ENCODE measurements at places on chromosomes 6 and 20.

- DNase-seq: no peak
Measured at GRCh38 chr20:43191946-43192863, 2.5 kb upstream of the PTPRT start.

- no peak for DNase-seq
Measured at GRCh38 chr20:56060486-56060885, 55.2 kb upstream of the CBLN4 start.

DNA sequence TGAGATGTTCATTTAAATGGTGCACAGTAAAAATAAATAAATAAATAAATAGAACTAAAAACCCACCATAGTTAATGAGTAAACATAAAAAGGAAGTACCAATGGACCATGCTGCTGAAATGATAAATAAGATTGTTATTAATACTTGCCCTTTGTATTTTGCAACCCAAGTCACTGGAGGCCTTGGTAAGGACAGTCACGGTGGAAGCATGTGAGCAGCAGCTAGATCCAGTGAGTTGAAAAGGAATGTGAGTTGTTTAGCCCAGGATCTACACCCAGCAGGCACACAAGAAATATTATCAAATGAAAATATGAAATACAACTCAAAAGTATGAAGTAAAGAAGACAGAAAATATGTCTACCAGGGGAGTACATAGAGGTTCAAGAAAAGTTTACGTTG lies 6.7 kb downstream of the LGSN start:
- no peak for DNase-seq

- DNase-seq: no peak
Measured at GRCh38 chr6:112683106-112683505, 336.0 kb downstream of the RFPL4B start.

DNA sequence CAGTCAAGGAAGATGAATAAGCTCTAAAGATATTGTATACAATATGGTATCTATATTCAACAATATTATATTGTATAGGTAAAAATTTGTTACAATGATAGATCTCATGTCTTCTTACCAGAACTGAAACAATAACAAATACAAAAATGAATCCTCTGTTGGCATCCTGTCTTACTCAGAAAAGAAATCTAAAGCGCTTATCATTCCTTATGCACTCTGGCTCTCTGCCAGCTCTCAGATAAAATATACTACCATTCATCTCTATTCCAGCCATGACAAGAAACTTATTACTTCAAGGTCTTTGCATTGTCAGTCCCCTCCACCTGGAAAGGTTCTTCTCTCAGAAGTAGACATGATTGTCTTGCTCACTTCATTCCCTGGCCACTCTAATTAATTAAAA lies 138.6 kb downstream of the THEMIS start:
- DNase-seq: no peak

DNA sequence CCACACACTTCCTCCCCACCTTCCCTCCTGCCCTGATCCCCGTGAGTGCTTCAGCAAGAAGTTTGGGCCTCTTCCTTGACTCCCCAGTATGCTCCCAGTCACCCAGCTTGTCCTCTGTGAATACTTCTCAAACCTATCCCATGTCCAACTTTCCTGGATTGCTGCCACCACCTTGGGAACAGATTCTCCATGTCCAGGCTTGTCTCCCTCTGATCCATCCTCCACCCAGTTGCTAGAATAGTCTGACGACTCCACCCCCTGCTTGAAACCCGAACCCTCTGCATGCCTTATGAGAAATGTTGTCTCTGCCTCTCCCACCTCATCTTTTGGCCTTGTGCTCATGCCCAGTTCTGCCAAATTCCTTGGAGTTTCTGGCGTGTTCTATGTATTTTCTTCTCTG lies 108.0 kb downstream of the PPP1R14C start:
- no peak for DNase-seq

DNA sequence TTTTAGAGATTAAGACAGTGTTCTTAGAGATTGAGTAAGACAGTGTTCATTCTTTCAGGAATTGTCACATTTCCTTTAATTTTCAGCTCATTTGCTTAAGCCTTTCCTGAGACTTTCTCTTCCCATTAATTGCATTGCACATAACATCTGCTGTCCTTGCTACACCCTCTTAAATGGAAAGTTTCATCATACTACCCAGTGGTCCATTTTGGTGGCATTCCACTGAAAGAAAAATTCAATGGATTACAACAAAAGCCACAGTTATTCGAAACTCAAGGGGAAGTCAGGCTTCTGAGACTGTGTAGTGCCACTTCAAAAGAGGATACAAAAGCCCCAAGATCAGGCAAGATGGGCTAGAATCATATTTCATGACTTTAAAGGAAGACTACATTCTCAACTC lies 64.0 kb downstream of the RSPO3 start:
- DNase-seq: no peak

DNA sequence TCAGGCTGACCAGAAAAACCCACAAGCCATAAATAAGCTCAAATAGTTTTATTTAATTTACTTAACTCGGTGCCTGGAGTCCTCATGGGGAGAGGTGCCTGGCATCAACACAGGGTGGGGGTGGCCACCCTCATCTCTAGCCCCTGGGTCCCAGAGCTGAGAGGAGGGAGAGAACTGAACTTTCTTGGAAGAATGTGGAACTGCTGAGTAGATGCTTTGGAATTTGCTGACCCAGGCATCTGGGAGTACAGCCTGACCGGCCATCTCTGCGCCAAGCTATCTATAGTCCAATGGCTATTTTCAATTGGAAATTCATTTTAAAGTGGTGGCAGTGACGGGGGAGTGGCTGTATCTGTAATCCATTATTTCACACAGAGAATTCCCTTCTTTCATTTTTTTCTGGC lies 104.8 kb downstream of the CDH26 start:
- no peak for DNase-seq

GRCh38 chr20:1215386-1216170 lies 10.3 kb upstream of the RAD21L1 start:
- DNase-seq: no peak

- DNase-seq: no peak
Measured at GRCh38 chr6:107931894-107932293, 26.1 kb downstream of the SEC63 start.

DNA sequence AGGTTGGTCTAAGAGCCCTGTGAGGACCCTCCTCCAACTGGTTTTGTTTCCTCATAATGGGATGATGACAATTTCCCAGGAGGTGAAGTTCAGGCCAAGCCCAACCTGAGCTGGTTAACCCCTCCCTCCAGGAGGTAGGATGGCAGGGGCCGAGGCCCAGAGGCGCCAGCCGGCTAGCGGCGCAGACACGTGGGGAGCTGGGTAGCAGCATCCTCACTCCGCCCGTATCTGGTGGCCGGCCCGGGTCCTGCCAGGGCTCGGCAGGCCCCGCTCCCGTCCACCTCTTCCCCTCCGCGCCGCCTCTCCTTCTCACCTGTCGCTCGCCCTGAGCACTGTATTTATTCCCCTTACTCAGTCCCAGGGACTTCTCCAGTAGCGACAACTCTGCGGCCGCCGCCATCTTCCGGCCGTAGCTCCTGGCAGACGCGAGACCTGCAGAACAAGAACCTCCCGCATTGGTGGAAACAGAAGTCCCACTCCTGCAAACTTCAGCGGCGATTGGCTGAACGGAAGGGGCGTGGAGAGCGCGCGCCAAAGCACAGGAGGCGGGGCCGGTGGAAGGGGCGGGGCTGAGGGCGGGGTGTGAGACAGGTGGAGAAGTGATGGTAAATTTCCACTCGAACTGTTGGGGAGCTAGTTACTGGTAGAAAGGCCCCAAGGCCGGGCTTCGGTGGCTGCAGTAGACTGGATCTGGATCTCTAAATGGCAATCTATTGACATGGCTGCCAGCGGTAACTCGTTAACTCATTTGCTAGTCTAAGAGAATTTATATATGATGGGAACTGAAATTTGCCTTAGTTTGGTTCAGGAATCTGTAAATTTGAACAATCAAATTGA lies at the start of gene EEF1E1:
Gene EEF1E1 (minus strand): TSS at position 427 of the 837 bp plus-strand sequence. CDS start 27 bp downstream, at position 400.
- peak; percentile 95 for DNase-seq

GRCh38 chr20:35539756-35540212 lies 2.1 kb upstream of the ERGIC3 start:
- peak; percentile 79 for DNase-seq

- DNase-seq: no peak
Measured at GRCh38 chr6:25747477-25747876, 7.1 kb upstream of the SLC17A4 start.

GRCh38 chr6:118788702-118789101 lies 105.2 kb upstream of the ASF1A start:
- DNase-seq: no peak

DNA sequence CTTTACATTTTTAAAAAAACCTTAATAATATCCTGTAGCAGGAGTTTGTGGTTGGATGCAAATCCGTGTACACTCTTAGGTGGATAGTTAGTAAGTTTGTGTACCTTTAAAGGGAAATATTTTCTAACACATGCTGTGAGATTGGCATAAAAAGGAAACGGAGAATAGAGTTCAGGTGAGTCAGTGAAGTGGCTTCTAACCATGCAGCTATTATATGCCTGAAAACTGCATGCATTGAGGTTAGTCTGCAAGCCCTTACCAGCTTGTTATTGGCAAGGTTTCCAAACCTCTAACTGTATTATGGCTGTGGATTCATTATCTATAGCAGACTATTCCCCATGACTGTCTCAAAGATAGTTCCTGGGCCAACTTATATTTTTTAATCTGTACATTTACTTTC lies 420.6 kb upstream of the MMS22L start:
- no peak for DNase-seq

- no peak for DNase-seq
Measured at GRCh38 chr20:39164642-39165041, 202.5 kb downstream of the DHX35 start.

DNA sequence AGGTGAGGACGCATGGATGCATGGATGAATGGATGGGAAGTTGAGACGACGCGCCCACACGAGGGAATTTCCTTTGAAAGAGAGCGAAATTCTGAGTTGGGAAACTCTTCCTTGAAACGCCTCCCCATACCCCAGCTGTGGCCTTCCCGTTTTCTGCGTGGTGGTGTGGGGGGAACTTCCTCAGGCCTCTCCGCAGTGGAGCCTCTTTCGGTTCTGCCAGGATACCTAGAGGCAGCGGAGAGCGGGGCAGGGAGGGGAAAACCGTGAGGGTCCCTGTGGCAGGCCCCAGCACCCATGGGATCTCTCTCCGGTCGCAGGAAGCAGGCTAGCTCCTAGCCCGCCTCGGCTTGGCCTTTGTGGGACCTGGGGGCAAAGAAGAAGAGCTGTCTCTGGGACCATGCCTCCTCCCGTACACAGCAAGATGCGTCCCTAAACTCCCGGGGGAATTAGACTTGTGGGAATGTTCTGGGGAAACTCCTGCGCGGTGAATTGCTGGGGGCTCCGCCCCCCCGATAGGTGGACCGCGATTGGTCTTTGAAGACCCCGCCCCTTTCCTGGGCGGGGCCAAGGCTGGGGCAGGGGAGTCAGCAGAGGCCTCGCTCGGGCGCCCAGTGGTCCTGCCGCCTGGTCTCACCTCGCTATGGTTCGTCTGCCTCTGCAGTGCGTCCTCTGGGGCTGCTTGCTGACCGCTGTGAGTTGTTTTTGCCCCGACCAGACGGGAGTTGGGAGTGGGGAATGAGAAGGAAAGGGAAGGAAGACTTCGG lies at the start of gene CD40:
Gene CD40 (plus strand): TSS at position 611 of the 764 bp plus-strand sequence. CDS start 30 bp downstream, at position 641.
- peak; percentile 94 for DNase-seq

DNA sequence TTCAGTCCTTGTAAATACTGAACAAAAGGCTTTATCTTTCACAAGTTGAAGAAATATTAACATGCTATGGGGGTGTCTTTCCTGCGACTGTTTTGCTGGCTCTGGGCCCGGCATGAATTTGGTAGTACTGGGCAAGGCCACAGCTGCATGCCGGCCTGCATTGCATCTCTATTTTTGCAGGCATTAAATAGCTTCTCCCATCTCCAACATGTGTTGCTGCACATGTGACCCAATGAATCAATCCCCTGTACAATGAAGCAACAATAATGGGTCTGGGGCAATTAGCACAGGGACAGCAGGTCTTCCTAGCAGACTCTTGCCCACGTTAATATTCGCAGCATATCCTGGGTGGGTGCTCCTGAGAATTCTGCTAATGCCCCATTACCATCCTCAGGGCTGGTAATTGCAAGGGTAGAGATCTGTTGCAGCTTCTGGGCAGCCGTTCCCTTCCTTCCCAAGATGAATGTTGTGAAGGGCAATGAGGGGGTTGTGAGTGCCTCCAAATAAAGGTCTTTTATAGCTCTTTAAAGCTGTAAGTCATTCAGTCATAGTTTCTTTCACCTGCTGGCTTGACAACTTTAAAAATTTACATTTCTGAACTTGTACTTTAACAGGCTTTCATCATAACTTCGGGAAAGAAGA lies 24.3 kb upstream of the CDYL start:
- DNase-seq: no peak

DNA sequence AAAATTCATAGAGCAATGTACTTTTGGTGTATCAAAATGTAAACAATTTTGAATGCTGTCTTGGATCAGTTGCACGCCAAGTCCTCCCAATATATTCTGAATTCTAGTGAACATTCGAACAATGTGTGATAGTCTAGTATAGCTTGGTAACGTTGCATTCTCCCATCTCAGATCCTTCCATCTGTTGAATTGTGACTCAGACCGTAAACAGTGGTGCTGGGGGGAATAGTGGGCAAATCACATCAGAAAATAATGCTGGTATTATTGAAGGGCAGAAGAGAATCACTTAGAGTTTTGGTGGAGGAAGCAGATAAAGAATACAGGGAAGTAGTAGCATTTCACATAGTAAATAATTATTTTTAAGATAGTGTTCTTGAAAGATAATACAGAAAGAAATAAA lies 45.7 kb upstream of the PBOV1 start:
- no peak for DNase-seq

GRCh38 chr20:48550814-48551213 lies 277.0 kb downstream of the PREX1 start:
- DNase-seq: no peak

- no peak for DNase-seq
Measured at GRCh38 chr20:6707321-6707831, 60.1 kb upstream of the BMP2 start.

GRCh38 chr6:44504301-44504791 lies 116.8 kb downstream of the CDC5L start:
- DNase-seq: no peak

GRCh38 chr6:140599916-140600315 lies 1225.5 kb upstream of the CITED2 start:
- DNase-seq: no peak

GRCh38 chr20:53707371-53708055 lies 113.9 kb upstream of the ZNF217 start:
- peak; percentile 51 for DNase-seq

GRCh38 chr6:157869673-157870302 lies 46.7 kb downstream of the SNX9 start:
- no peak for DNase-seq

DNA sequence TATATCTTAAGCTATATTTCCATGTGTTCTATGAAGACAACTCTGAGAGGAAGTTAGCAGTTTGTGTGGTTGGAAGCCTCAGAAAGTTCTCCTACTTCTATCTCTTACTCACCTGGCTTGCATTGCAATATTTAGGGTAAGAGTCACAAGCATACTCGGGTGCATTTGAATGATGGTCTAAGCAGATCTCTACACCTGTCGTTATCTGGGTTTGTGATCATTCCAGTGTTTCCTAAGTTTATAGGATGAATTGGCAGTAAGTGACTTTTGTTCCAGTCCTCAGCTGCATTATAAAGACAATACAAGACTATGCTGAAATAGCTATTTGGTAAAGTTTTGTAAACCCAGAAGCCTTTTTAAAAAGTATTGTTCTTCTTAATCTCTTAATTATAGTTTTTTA lies 36.9 kb downstream of the CBFA2T2 start:
- DNase-seq: no peak
